ENCODE measurements at places on chromosomes 16 and 17.

- H3K4me3 ChIP-seq: no peak overlapping the region
- no peak overlapping the region for H3K27ac ChIP-seq
- DNase-seq: peak; percentile 47
- H3K36me3 ChIP-seq: no peaks in the 10 kb centered on the region
- H3K4me1 ChIP-seq: peaks cover 28% of the 10 kb centered on the region
Observed at GRCh38 chr16:84611041-84611440, 6.8 kb downstream of the COTL1 start.

- H3K27ac ChIP-seq: no peak overlapping the region
- peaks cover 1% of the 10 kb centered on the region for H3K4me1 ChIP-seq
- H3K27me3 ChIP-seq: no peaks in the 10 kb centered on the region
- no peak overlapping the region for H3K4me3 ChIP-seq
- no peak for DNase-seq
Observed at GRCh38 chr16:87828907-87829621, 40.2 kb downstream of the SLC7A5 start.

DNA sequence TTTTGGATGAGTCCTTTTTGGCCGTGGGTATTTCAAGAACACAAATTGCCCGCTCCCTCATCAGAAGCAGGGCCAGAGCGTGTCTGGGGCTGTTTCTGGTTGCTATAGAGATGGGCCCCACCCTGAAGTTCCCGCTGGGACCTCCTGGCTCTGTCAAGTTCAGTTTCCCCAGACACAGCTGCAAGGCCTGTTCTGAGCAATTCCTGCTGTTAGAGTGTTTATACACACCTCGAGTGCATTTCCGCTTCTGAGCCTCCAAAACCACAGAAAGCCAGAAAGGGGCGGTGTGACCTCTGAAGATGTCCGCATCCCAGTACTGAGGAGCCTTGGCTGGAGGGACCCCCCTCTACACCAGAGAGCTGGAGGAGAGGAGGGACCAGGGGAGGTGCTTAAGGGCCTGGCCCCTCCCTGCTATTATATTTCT is 9.3 kb upstream of the WBP2 start:
- no peaks in the 10 kb centered on the region for H3K36me3 ChIP-seq
- H3K27ac ChIP-seq: no peak overlapping the region
- H3K4me1 ChIP-seq: peaks cover 26% of the 10 kb centered on the region
- peak; percentile 77 for DNase-seq
- H3K4me3 ChIP-seq: no peak overlapping the region

DNA sequence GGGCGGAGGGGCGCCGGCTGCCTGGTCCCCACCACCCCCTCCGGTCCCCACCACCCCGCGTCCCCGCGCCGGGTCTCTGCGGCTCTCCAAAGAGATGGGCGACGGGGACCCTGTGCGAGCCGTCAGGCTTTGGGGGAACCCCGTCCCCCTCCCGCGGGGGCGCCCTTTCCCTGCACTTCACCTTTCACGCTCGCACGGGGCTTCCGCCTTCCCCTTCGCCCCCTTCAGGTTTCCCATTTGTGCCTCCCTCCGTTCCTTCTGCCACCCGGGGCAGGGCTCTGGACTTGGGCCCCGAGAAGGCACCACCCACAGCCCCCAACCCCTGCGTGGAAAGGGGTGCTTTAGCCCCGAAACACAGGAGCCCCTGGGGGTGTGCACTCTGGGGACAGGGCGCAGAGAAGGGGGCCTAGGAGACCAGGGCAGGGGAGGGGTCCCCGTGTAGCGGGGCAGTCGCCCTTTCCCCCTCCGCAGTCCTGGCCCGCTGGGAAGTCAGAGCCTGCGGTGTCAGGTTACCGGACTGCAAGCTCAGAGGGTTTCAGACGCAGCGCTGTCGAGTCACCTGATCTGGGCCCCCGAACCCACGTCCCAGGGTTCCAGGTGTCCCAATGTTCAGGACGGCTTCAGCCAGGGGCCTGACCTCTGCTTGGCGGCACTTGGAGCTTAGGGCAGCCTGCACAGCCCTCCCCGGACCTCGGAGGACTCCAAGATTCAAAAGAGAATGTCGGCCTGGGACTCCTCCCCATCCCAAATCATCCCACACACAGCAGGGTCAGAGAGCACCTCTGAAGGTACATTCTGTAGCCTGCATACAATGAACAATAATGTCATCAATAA is 6.7 kb upstream of the CCDC92B start:
- peaks cover 4% of the 10 kb centered on the region for H3K4me1 ChIP-seq
- H3K27me3 ChIP-seq: no peaks in the 10 kb centered on the region
- DNase-seq: no peak
- H3K27ac ChIP-seq: no peak overlapping the region
- no peaks in the 10 kb centered on the region for H3K36me3 ChIP-seq

DNA sequence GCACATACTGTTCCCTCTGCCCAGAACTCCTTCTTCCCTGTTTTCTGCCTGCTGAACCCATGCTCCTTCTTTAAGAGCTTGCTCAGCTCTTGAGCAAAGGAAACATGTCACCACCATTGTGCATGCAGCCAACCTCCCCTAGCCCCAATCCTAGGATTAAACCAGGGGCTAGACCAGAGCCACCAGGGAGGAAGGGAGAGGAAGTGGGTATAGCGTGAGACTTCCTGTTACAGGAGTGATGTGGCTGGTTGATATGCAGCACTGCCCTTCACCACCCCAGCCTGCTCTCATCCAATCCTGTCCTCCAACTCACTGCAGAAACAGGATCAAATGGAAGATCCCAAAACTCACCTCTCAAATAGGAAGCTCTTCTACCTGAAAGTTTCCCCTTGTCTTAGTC is 67.1 kb upstream of the CDH5 start:
- H3K4me3 ChIP-seq: no peak overlapping the region
- DNase-seq: no peak
- H3K36me3 ChIP-seq: no peaks in the 10 kb centered on the region
- no peaks in the 10 kb centered on the region for H3K4me1 ChIP-seq

DNA sequence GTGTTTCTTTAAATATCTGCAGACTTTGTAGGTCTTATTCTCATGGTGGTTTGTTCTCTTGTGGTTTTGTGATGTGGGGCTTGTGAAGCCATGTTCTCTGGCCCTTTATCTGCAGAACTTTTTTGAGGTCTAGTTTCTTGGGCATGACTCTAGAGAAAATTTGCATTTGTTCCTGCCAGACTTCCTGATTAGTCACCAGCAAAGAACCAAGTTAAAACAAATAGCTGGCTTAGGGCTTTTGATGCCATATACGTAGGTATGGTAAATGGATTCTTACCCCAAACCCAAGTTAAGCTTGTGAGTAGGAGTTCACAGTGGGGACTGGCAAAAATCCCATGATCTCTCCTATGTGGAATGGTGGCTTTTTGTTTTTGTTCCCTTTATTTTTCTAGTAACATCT is 68.7 kb upstream of the IRX3 start:
- no peaks in the 10 kb centered on the region for H3K27me3 ChIP-seq
- H3K36me3 ChIP-seq: no peaks in the 10 kb centered on the region
- no peak overlapping the region for H3K27ac ChIP-seq
- DNase-seq: no peak

- H3K27ac ChIP-seq: no peak overlapping the region
- H3K4me1 ChIP-seq: no peaks in the 10 kb centered on the region
- no peaks in the 10 kb centered on the region for H3K27me3 ChIP-seq
- no peaks in the 10 kb centered on the region for H3K36me3 ChIP-seq
- DNase-seq: no peak
Observed at GRCh38 chr16:81938326-81939163, 72.7 kb downstream of the SDR42E1 start.

GRCh38 chr17:79258041-79258440 is 183.4 kb downstream of the ENGASE start:
- H3K4me1 ChIP-seq: no peaks in the 10 kb centered on the region
- no peaks in the 10 kb centered on the region for H3K36me3 ChIP-seq
- DNase-seq: no peak
- no peaks in the 10 kb centered on the region for H3K27me3 ChIP-seq
- no peak overlapping the region for H3K27ac ChIP-seq
- H3K4me3 ChIP-seq: no peak overlapping the region
